ENCODE measurements at places on chromosomes 2 and 18.
A peak's percentile ranks its signal among the peaks of the same experiment; 100 is the strongest.

DNA sequence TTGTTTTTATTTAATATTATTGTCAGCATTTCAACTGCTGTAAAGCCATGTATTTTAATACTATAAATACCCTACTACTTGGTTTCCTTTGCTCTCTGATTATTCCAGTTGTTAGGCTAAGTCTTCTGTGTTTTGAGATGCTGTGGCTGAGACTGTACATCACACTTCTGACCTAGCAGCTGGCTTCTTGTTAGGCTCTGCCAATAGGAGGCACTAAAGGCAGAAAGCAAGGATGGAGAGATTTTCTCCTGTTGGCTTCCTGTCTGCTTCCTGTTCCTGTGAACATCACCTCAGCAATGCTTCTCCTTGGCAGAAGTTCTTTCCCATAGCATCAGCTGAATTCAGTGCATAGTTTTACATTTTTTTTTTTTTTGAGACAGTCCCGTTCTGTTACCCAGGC is 68.3 kb upstream of the YPEL5 start:
- DNase-seq = no peak

GRCh38 chr18:9104244-9104901 is 1.9 kb downstream of the NDUFV2 start:
- no peak for DNase-seq

DNA sequence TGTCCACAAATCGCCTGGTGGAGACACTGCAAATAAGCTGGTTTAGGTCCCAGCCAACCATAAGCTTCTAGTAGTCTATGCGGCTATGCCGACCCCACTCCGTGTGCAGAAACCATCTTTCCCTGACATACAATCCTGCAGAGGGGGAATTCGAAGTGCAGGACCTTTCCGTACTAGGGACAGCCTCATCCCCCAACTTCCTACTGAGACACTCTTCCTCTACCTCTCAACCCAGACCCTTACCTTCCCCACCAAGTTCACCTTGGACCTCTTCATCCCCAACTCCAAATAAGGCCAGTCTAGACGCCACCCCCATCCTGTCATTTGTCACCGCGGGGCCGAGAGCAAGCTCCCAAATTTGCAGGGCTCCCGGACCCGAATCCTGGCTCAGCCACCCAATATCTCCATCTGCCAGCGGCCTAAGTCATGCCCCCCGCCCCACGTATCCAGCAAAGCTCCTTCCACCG is 496 bp downstream of the SUCLG1 start:
- no peak for DNase-seq

- no peak for DNase-seq
Observed at GRCh38 chr2:178523596-178524134, 43.4 kb downstream of the PLEKHA3 start.

GRCh38 chr2:101467306-101467705 is 7.6 kb downstream of the RFX8 start:
- no peak for DNase-seq

GRCh38 chr18:70165936-70166335 is 39.6 kb downstream of the RTTN start:
- no peak for DNase-seq

DNA sequence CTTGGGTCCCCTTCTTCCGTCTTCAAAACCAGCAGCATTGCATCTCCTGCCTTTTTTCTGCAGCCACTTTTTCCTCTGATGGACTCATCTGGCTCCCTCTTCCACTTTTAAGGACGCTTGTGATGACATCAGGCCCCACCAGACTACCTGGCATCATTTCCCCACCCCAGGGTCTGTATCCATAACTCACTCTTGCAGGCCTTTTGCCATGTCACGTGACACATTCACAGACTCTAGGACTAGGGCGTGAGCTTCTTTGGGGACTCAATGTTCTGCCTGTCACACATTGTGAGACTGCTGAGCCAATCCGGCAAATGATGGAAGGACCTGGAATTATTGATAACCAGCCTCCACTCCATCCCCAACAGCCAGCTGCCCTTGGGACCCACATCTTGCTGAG is 23.6 kb downstream of the NPPC start:
- no peak for DNase-seq

DNA sequence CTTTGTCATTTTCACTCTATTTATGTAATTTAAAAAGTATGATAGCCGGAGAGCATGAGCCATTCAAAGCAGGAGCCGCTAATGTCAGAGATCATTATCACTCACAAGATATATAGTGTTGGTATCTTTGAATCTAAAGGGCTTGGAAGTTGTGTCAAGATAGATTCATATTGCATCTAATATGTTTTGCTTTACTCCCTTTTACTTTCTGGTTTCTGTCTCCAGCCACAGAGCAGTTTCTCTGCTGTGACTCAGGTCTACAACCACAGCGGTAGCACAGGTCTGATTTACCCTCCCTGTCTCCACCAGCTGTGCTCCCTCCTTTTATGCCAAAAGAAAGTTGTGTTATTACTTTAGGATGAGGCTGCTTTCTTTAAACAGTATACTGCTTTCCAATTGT is 424.0 kb downstream of the ARHGAP15 start:
- DNase-seq = no peak

- DNase-seq = peak; percentile 49
Observed at GRCh38 chr2:234981197-234982095, 29.6 kb downstream of the SH3BP4 start.

- peak; percentile 7 for DNase-seq
Observed at GRCh38 chr2:179263446-179264367, 925 bp downstream of the SESTD1 start.

- no peak for DNase-seq
Observed at GRCh38 chr2:128726911-128727310, 408.2 kb upstream of the HS6ST1 start.

DNA sequence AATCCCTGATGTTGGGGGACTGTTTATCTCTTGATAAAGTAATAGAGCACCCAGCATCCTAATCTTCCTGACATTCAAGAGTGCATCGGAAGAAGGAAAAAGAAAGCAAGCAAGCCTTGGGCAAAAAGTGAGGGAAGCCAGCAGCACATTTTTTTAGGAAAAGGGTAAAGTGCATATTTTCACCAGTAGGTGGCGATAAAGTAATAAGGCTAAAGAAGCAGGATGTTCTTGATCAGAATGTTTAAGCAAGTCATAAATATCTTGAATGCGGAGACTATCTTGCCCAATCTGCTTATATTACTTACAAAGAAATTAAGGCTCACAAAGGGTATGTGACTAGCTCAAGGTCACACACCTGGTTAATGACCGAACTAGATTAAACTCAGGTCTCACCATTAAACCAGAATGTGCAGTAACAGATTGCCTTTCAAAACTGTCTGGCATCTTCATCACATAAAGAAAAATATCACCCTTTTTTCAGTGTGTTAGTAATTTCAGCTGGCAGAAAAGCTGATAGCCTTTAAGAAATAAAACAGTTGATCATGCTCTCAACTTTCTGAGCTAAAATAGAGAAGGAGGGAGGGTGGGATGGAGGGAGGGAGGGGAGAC is 83.8 kb downstream of the VIT start:
- DNase-seq = peak; percentile 15

GRCh38 chr18:26196605-26197004 is 29.6 kb upstream of the TAF4B start:
- DNase-seq = no peak

- DNase-seq = no peak
Observed at GRCh38 chr2:213149949-213150314, 1.5 kb downstream of the IKZF2 start.

- DNase-seq = no peak
Observed at GRCh38 chr2:158921599-158922408, 46.6 kb upstream of the TANC1 start.

GRCh38 chr18:55317864-55318263 is 270.1 kb downstream of the TCF4 start:
- no peak for DNase-seq

GRCh38 chr2:234169674-234170073 is 119.2 kb downstream of the SPP2 start:
- DNase-seq = no peak

GRCh38 chr18:6315517-6316331 is 99.0 kb downstream of the L3MBTL4 start:
- DNase-seq = no peak

- peak; percentile 40 for DNase-seq
Observed at GRCh38 chr2:43225788-43226557, 433 bp downstream of the ZFP36L2 start.

- DNase-seq = no peak
Observed at GRCh38 chr2:237324405-237324831, 89.5 kb downstream of the COL6A3 start.

DNA sequence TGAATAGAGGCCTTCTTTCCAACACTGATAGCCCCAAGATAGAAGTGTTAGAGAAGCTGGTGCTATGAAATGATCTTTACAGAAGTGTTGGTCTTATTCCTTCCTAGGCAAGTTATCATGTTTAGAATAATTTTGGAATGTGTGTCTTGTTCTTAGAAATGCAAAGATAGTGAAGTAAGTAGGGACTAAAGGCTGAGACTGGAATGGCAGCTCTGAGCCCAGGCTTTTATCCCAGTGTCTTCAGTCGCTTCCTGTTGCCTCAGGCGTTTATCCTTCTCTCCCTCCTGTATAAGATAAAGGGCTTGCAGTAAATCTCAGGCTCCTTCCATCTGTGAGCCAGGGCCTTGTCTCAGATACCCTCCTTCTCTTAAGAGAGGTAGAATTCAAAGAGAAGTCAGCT is 218.1 kb downstream of the TPGS2 start:
- no peak for DNase-seq

DNA sequence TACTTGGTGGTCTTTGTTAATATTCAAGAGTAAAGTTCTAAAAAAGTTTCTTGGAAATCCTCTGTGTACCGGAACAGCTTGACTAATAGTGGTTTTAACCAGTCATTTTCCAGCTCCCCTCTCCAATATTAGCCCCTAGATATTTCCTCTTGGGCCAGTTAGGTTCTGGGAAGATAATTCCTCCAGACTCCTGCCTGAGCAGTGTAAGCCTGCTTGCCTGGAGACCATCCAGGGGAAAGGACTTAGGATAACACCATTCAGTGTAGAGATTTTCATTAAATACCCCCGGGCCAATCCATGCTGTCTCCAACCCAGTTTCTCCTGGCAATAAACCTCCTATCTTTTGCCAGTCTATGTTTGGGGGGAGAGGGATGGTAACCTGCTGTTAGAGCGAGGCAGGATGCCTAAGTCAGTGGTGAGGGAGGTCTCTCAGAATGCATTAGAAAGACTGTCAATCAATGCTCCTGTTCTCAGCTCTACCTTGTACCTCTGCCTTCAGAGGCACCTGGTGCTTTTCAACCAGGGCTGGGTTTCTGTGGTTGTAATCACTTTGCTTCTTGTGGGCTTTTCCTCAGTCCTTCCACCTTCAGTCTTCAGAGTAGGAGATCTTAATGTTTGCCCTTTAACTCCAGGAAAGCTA is 186.4 kb downstream of the RNF152 start:
- no peak for DNase-seq

DNA sequence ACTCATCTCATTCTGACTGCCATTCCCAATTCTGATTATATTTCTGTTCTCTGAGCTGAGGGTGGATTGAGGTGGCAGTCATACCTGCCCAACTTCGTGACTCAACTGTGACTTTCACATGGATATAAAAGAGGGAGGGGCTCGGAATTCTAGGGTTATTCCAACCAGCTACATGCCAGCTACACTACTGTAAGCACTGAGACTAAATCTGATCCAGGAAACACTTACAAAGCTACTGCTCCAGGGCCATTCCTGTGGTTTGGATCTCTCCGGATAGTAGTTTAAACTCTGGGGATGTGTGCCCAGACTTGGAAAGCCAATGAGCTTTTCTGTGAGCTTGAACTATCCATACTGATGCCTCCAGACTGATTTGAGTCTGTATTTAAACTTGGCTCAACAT is 7.9 kb downstream of the MAP2 start:
- no peak for DNase-seq

GRCh38 chr18:26133652-26134051 is at the start of gene PSMA8:
Gene PSMA8, plus strand, starts transcription at chr18:26133869. Its CDS starts 97 bp downstream, at chr18:26133966.
- DNase-seq = no peak

- no peak for DNase-seq
Observed at GRCh38 chr2:60515721-60516226, 37.7 kb downstream of the BCL11A start.

- DNase-seq = no peak
Observed at GRCh38 chr2:32383858-32384257, 27.0 kb downstream of the BIRC6 start.

DNA sequence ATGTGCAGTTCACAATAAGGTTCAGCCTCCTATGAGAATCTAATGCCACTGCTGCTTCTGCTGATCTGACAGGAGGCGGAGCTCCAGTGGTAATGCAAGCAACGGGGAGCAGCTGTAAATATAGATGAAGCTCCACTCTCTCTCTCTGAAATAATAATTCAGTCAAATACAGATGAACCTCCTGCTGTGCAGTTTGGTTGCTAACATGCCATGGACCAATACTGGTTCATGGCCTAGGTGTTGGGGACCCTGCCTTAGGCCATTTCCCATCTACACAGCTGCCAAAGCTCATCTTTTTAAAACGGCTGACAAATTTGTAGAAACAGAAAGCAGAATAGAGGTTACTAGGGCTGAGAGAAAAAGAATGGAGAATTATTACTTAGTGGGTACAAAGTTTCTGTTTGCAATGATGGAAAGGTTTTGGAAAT is 10.7 kb upstream of the HNRNPA3 start:
- no peak for DNase-seq
